Hepatocyte (in vitro differentiated cells): ENCODE measurements at places on chromosomes 3 and 15. TPM values are rescaled to one million over a fixed set of nuclear protein-coding genes. Genes with fewer than 3 reads are reported as not detected.

The KLF15 gene
- total RNA-seq, result 16.7 and 19.9 TPM in 2 replicates

The MUC20 gene
- 3.5 and 4.5 TPM in 2 replicates for total RNA-seq

The BTLA gene
- not detected in 2 replicates for total RNA-seq

The SH2D7 gene
- not detected in 2 replicates for total RNA-seq

The ALCAM gene
- 132 and 134 TPM in 2 replicates for total RNA-seq

The SEC22A gene
- 21.9 and 28.8 TPM in 2 replicates for total RNA-seq

The KBTBD12 gene
- total RNA-seq, result 0.07 TPM in 1 of 2 replicates, not detected in the other
